ENCODE measurements at places on chromosomes 4 and X.

GRCh38 chrX:2183193-2183725 is 317.5 kb downstream of the DHRSX start:
- DNase-seq: no peak

GRCh38 chr4:35643661-35644060 is 600.7 kb downstream of the ARAP2 start:
- no peak for DNase-seq

GRCh38 chrX:26032111-26032912 is 105.8 kb upstream of the MAGEB18 start:
- no peak for DNase-seq

GRCh38 chr4:37682701-37683401 is 3.3 kb downstream of the RELL1 start:
- DNase-seq: no peak

DNA sequence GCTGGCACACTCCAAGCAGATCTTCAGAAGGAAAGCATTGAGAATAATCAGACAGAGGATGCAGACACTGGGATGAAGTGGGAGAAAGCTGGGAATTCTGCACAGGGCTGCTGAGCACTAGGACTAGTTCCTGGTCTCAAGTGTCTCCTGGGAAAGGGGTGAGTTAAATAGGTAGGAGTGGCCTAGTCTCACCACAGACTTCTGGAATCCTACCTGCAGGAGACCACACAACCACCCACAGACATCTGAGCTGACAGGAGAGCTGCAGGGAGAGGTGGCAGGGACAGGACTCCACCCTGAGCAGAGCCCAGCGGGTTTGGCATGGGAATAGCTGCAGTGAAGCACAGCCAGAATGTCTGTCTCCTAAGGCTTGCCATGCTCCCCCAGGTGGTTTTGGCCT is 95.1 kb upstream of the GALNTL6 start:
- no peak for DNase-seq
